ENCODE measurements at places on chromosomes 3 and 15.

DNA sequence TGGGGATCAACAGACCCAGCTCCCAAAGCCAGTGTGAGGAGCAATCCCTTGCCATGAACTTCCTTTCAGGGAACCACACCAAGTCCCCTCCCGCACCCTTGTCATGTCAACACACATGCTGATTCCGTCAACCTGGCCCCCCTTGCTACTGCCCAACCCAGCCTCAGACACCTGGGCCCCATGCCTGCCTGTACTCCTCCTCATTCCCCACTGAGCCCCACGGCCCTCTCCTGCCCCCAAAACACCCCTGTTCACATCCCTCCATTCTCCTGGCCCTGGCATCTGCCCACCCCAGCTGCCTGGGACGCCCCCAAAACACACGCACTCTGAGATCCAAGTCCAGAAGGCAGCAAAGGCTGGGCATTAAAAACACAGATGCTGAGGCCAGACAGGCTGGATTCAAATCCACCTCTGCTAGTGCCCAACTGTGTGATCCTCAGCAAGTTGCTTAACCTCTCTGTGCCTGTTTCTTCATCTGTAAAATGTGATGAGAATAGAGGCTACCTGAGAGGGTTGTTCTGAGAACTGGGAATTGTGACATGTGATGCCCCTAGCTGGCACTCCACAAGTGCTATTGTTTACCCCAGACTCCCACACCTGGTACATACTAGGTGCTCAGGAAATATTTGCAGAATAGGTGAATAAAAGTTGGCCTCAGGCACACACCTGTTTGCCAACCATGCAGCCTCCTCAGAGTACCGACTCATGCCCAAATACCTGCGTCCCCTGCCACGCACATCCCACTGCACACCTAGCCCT is 2.3 kb downstream of the PLXND1 start:
- no peak for DNase-seq

DNA sequence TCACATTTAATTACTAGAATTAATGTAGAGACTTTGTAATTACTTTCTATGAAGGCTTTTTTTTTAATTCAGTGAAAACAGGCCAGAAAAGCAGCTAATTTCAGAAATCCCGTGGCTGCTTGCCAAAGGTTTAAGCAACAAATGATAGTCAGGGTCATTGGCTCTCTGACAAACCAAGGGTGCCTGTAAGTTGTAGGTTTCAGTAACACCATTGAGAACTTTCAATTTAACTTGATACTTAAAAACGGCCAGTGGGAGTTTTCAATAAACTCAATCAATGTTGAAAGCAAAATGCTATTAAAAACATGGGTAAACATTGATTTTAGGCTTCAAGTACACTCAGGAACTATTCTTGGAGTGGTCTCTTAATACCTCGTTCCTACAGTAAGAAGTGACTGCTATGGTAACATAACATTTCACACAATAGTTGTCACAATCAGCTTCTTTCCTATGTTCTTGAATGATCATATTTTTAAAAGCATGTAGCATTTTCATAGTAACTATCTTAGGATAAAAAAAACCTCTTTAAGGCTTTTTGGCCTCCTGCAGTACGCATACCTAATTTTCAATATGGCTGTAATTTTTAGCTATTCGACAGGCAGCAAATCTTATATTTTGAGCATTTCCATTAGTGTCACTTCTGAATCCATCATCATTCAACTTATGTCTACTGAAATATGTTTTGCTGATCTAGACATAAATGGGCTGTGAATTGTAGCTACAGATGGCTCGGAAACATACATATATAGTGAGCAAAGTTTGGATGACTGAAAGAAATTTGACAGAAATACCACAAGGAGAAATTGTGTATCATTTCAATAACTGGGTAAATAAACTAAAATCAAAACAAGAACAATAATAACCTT is 592.1 kb upstream of the GBE1 start:
- no peak for DNase-seq

DNA sequence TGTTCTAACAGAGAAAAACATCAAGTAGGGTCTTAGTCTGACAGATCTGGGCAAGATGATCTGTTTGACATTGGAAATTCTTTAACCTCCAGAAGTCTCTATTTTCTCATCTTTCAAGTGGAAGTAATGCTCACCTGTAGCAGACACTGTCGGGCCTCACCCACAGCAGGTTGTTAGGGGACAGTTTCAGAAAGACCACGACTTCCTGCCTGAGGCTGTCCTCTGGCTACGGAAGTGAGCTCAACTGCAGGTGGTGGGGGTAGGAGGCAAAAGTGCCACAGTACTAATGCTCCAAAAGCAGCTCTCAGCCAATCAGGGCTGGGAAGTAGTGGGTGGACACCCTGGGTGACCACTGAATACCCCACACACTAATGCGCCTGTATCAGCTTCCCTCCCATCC is 111.4 kb upstream of the TOPAZ1 start:
- no peak for DNase-seq

DNA sequence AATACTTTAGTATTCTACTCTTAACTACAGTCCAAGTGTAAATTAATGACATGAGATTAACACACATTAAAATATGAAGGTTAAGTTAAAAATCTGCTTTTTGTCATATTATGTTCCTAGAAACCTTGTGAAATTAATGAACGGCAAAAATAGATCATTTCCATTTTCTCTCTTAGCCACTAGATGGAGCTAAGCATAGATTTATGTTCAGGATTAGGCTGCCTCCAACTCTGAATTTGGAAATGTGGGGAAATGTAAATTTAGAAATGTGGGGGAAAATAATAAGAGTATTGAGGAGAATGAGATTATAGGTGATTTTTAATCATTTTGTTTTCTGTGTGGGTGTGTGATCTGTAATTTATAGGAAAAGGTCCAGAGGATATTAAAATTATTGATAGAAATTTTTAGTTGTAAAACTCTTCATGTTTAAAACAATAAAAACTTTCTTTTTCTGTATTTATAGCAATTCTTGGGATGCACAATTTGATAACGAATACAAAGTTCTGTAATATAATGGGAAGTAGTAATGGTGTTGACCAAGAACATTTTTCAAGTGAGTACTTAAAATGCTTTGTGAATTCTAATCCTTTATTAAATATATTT is 59.2 kb downstream of the TMOD3 start:
- DNase-seq: no peak

DNA sequence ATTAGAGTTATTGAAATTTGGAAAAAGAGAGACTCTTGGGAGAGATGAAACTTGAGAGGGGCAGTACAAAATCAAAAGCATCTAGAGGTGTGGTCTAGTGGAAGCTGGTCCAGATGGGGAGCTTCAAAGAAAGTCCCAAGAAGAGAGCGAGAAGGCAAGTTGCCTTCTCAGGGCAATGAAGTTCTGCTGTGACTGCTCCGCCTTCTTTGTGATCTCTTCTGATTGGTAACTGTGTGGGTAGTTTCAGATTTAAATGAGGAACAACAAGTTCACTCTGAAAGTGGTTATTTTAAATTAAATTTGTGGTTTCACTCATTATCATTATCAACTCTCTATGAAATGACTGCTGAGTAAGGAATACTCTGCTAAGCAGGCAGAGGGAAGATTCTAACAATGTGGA is 233.3 kb downstream of the NLGN1 start:
- DNase-seq: no peak

DNA sequence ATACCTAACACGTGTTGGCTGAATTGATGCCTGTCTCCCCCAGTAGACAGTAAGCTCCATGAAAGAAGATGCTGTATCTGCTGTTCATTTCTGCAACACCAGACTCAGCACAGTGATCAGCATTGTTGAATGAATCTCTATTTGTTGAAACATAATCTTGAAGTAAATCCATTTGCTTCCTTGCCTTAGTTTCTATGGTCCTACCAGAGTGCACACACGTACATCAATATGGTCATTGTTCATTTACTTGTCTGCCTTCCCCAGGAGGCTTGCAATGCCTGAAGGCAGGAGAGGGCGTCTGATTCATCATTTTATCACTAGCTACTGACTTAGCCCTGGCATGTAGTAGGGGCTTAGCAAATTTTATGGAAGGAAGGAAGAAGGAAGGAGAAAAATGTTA is 19.2 kb downstream of the RBP2 start:
- DNase-seq: no peak

DNA sequence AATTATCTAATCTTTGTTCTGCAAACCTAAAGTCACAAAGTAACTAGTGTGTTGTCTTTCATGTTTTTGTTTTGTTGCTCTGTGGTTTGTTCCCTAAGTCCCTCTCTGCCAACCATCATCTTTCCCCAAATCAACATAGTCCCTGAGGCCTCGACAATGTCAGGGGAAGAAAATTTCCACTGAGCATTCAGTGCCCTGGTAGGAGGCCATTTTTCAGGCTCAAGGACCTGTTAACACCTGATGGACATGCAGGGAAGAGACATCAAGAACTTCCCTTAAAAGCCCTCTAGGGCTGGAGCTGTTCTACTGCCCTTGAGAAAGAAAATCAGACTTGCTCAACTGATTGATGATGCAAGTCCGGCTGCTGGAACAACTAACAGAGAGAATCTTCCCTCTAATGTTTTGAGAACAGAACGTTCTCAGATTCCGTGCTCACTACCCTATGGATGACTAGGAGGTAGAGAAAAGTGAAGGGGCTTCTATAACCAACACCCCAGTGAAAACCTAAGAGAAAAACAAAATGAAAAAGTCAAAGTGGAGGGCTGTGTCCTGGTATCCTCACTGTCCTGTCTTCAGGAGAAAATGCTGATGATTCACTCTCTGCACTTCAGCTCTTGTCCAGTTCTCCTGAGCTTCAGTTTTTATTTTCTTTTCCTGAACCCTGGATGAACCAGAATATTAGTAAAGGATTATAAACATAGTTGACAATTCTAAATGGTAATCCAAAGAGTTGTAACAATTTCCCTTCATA is 373.1 kb downstream of the FOXP1 start:
- DNase-seq: peak; percentile 75

- no peak for DNase-seq
These were observed 46.2 kb downstream of the GLDN start for GRCh38 chr15:51387699-51388041.

- DNase-seq: no peak
These were observed 203.5 kb downstream of the RSRC1 start for GRCh38 chr3:158313338-158313927.

GRCh38 chr3:146226881-146227280 is 24.0 kb downstream of the PLSCR4 start:
- no peak for DNase-seq

GRCh38 chr15:55990516-55990915 is 2.9 kb downstream of the NEDD4 start:
- no peak for DNase-seq

- no peak for DNase-seq
These were observed 421 bp downstream of the KLHL18 start for GRCh38 chr3:47283193-47283537.

GRCh38 chr3:44223299-44223698 is 18.4 kb upstream of the TOPAZ1 start:
- DNase-seq: no peak

- DNase-seq: no peak
These were observed 306.2 kb downstream of the NLGN1 start for GRCh38 chr3:173703771-173704170.

- peak; percentile 17 for DNase-seq
These were observed 172.0 kb downstream of the ADAMTS17 start for GRCh38 chr15:100169615-100170290.

DNA sequence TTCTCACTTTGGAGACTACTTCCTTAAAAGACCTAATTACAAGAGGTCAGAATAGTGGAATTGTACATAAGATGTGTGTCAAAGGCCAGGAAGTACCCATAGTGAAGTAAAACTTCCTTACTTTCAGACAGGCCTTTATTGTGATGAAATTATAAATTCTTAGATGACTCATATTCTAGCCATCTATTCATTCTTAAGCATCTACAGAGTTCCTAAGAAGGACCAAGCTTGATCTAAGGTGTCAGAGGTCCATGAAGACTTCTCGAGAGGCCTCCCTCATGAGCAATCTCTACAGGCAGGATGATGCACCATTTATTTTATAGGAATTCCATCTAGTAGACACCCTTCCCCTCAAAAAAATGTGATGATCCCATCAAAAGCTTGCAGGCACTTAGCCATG is 493.3 kb downstream of the MAGI1 start:
- DNase-seq: no peak

- DNase-seq: peak; percentile 67
These were observed 34.7 kb upstream of the BDH1 start for GRCh38 chr3:197590313-197590962.

GRCh38 chr3:98581474-98581873 is 11.9 kb downstream of the CPOX start:
- no peak for DNase-seq

- DNase-seq: no peak
These were observed 67.1 kb downstream of the ABHD5 start for GRCh38 chr3:43757666-43758321.

- DNase-seq: peak; percentile 68
These were observed 331 bp downstream of the RNU6-1 start for GRCh38 chr15:67839499-67839928.

- DNase-seq: peak; percentile 67
These were observed 3.0 kb downstream of the MEIS2 start for GRCh38 chr15:37097144-37097919.

GRCh38 chr3:164231718-164232117 is 846.6 kb downstream of the SI start:
- no peak for DNase-seq

DNA sequence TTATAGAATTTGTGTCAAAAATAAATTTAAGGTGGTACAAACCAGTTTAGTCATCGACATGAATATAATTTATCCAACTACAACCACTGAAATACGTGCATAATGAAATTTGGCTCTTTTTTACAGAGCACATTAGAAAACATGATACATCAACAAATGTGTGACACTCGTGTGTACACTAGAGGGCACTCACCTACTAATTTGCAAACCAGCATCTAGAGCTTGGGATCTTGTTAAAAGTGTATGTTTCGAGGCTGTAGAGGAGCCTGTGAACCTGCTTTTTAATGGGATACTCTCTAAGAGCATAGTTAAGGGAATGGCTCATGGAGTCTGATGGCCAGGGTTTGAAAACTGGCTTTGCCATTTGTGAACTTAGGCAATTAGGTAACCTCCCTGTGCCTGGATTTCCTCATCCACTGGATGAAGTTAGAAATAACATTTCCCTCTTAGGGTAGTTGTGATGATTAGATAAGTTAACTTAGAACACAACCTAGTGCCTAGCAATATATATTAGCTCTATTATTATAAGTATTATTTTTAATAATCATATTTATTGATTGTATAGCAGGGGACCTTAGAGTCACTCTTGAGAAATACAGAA is 8.8 kb upstream of the CPOX start:
- peak; percentile 58 for DNase-seq

GRCh38 chr3:168123201-168124176 is 27.8 kb upstream of the GOLIM4 start:
- DNase-seq: no peak

DNA sequence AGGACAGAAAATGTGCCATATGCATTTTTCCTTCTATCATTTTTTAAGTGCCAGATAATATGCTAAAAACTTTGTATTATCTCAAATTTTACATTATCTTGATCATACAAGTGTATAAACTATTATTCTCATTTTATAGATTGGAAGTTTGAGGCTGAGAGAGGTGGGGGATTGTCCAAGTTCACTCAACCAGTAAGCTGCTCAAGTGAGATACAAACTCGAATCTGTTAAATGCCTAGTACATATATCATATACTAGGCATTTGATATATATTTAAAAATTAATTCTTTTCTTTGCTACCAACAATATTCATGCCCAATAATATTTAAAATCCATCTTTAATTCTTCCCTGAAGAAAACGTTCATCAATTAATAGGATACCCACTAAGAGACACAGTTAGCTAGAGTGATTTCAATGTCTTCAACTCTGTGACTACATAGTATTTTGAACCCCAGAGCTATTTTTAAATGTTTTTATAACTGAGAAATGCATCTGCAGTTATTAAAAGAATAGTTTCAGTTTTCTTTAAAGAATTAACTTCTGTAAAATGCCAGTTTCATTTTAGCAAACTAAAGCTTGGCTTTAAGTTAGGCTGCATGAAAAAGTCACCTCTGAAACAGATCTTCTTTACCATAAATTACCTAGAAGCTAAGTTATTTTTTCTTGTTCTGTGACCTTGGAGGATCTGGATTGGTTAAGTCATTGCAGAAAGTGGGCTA is 40.4 kb downstream of the IQCB1 start:
- DNase-seq: no peak
